ENCODE measurements at places on chromosomes 1 and 21.

DNA sequence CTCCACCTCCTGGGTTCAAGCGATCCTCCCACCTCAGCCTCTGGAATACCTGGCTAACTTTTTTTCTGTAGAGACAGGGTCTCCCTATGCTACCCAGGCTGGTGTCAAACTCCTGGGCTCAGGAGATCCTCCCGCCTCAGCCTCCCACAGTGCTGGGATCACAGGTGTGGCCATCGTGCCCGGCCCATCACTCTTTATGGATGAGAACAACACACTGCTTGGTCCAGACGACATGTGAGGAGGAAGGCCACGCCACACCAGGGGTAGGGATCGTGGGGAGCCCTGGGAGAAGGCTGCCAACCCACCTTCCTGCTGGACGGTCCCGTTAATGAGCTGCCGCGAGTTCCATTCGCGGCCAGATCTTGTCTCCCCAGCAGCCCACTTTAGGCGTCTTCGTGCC lies 5.0 kb upstream of the GABRD start:
- DNase-seq, result no peak

DNA sequence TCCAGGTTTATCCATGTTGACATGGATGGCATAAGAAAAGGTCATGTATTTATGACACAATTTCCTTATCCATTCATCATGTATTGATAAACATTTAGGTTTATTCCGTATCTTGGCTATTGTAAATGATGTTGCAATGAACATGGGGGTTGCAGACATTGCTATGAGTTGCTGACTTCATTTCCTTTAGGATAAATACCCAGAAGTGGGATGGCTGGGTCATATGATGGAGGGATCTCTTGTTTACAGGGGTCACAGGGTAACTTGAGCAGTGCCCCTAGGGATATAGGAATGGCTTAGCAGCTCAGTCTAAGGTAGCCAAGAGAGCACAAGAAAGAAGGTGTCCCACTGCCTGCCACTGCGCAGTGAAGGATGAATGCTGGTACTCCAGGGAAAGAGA lies 229.6 kb upstream of the COA6 start:
- no peak for DNase-seq

- DNase-seq, result no peak
These were observed 876.1 kb upstream of the B3GALT2 start for GRCh38 chr1:194062526-194062925.

GRCh38 chr1:230356190-230356589 lies 69.9 kb downstream of the PGBD5 start:
- no peak for DNase-seq

DNA sequence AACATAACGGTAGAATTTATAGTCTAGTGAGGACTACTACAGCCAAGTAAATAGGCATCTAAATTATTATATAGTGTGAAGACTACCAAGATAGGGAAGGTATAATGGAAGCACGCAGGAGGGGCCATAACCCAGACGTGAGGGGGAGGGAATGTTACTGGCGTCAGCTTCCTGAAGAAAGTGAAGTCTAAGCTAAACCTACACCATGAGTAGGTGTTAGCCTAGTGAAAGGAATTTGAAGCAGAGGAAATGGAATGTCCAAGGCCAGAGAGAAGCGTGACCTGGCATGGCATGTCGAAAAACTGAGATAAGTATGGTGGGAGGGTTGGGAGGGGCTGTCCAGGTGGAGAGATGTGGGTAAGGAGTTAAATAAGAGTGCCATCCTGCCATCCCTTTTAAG lies 140.5 kb downstream of the SLC44A5 start:
- no peak for DNase-seq
